ENCODE measurements at places on chromosomes 2 and 18. TPM values are rescaled to one million over a fixed set of nuclear protein-coding genes. Genes with fewer than 3 reads are reported as not detected.
A peak's percentile ranks its signal among the peaks of the same experiment; 100 is the strongest.

The CASP8 gene
- 7.6 TPM for total RNA-seq

The CDH20 gene
- total RNA-seq = not detected

The COLEC12 gene
- total RNA-seq = 17.8 TPM

The RPE gene
- total RNA-seq = 37.6 TPM

DNA sequence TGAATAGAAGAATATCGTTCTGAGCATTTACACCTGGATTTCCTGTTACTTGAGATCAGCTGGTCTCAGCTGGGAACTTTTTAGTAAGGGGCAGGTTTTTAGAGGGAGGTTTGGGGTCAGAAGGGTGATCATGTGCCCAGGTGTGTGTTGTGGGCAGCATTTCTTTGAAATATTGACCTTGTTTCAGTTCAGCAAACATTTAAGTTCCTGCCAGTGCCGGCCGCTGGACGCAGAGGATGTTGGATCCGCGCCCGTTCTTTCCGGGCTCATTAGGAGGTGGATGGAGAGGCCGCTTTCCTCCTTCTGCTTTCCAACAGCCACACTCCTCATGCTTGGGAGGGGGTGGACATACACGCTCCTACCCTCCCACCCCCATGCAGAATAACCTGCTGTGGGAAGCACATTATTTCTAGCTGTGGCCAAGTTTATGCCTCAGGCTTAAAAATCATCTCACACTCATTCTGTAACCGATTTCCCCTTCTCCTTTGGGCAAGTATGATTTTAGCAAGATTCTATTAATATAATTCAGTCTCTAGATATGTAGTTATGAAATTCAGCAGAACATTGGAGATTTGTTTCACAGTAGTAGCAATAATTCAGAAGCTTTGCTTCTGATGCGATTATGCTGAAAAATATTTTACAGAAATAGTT, 131.4 kb downstream of the ZNF236 start:
- no peak overlapping the region for H3K4me3 ChIP-seq
- peaks cover 28% of the 10 kb centered on the region for H3K36me3 ChIP-seq
- no peak for DNase-seq
- H3K4me1 ChIP-seq = peaks cover 1% of the 10 kb centered on the region

DNA sequence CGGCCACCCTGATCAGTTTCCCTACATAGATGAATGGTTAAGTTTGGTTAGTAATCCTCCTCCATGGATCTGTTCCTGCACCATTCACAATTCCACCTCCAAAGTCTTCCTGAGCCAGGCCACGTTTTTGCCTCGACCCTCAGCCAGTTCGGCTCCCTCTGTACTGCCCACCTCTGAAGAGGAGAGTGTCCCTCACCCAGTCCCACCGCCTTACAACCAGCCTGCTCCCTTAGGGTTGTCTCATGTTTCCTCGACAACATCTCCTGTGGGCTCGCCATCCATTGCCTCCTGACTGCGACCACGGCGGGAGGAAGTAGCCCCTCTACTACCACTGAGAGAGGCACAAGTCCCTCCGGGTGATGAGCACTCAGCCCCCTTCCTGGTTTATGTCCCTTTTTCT, 338.0 kb upstream of the CNTNAP5 start:
- H3K36me3 ChIP-seq = no peaks in the 10 kb centered on the region
- H3K4me3 ChIP-seq = no peak overlapping the region
- peak; percentile 54 for DNase-seq
- no peaks in the 10 kb centered on the region for H3K4me1 ChIP-seq
- H3K27me3 ChIP-seq = no peaks in the 10 kb centered on the region
- H3K27ac ChIP-seq = no peak overlapping the region

GRCh38 chr2:55168221-55169154, 63.6 kb downstream of the CLHC1 start:
- H3K4me1 ChIP-seq = peaks cover 60% of the 10 kb centered on the region
- no peak for DNase-seq
- H3K27me3 ChIP-seq = no peaks in the 10 kb centered on the region

- peaks cover 9% of the 10 kb centered on the region for H3K4me1 ChIP-seq
- H3K27me3 ChIP-seq = no peaks in the 10 kb centered on the region
- no peak overlapping the region for H3K27ac ChIP-seq
- no peak overlapping the region for H3K4me3 ChIP-seq
- no peak for DNase-seq
Measured at GRCh38 chr18:24296276-24296675, 101.3 kb downstream of the OSBPL1A start.

DNA sequence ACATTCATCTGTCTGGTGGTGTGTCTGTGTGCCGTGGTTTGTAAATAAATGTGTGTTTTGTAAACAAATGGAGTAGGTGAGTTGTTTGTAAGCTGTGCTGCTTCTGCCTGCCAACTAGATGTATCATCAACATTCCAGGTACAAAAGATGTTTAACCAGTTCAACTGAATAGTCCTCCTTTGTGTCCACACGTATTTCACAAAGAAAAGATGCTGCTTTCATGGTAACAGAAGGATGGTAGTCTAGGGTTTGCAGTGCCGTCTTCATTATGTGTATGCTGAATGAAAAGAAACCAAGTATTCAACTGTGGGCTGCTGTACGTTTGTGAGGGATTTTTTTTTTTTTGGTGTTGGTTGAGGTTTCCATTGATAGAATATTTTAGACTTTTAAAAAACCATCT, 72.1 kb downstream of the CAMKMT start:
- H3K4me3 ChIP-seq = no peak overlapping the region
- no peak for DNase-seq
- peaks cover 6% of the 10 kb centered on the region for H3K4me1 ChIP-seq
- no peaks in the 10 kb centered on the region for H3K27me3 ChIP-seq
- no peak overlapping the region for H3K27ac ChIP-seq
- no peaks in the 10 kb centered on the region for H3K36me3 ChIP-seq
